ENCODE measurements at places on chromosomes 1 and 21.

- no peak for DNase-seq
Observed at GRCh38 chr1:225695578-225696337, 42.8 kb upstream of the ENAH start.

- no peak for DNase-seq
Observed at GRCh38 chr1:211705467-211706091, 30.2 kb upstream of the NEK2 start.

DNA sequence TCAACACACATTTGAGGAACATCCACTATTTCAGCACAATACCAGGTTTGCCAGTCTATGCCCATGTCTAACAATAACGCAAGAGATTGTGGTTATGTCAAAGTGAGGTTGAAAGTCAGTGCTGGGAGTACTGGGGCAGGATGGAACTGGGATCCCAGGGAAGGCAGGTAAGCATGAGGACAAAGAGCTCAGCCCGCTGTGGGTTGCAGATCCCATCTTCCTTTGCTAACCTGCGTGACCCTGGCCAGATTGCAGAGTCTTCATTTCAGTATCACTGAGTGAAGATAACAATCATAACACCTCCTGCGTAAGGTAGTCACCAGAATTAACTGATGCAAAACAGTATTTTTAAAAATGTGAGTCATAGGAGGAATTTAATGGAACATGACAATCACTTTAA is 250.0 kb downstream of the PCP4 start:
- peak; percentile 58 for DNase-seq

DNA sequence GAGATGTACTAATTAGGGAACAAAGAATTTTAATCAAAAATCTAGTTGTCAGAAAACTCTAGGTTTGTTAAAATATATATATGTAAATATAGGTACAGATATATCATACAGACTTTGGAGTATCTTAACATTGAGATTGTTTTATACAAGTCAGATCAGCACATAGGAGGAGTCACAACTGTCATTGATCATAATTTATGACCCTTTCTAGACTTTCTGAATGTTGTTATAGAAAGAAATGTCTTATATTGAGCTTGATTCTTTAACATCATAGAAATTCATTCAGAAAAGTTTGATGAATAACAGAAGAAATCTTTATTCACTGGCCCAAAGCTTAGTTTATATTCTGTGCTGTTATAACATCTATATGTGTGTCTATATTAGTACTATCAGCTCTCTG is 185.8 kb downstream of the SDCCAG8 start:
- no peak for DNase-seq

- DNase-seq: no peak
Observed at GRCh38 chr1:233375653-233376052, 48.1 kb downstream of the MAP3K21 start.

DNA sequence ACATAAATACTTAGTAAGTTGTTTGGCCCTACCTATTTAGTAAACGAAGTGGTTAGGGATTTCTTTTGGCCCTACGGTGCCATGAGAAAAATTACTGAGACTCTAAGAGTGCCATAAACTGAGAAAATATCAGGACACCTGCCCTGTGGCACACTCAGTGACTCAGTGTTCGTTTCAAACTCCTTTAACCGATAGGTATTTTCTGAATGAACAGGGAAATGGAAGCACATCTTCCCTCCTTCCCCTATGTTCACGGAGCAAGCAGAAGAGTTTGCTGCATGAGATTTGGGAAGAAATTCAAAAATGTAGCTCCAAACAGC is 134.2 kb downstream of the KAZN start:
- DNase-seq: no peak

DNA sequence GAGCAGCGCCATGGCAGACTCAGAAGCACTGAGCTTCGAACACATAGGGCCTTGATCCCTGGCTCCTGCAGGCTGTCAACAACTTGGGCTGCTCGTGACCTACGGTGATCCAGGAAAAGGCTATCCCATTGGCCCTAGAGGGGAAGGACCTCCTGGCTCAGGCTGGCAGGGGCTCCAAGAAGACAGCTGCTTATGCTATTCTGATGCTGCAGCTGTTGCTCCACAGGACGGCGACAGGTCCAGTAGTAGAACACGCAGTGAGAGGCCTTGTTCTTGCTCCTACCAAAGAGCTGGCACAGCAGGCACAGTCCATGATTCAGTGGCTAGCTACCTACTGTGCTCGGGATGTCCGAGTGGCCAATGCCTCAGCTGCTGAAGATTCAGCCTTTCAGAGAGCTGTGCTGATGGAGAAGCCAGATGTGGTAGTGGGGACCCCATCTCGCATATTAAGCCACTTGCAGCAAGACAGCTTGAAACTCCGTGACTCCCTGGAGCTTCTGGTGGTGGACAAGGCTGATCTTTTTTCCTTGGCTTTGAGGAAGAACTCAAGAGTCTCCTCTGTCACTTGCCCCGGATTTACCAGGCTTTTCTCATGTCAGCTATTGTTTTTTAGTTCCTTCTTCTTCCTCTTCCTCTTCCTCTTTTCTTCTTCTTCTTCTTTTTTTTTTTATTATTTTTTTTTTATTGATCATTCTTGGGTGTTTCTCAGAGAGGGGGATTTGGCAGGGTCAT is 18.9 kb downstream of the ITLN2 start:
- DNase-seq: no peak

- no peak for DNase-seq
Observed at GRCh38 chr1:166169182-166169581, 2.4 kb upstream of the FAM78B start.

- DNase-seq: no peak
Observed at GRCh38 chr21:42524341-42525028, 10.8 kb downstream of the SLC37A1 start.

DNA sequence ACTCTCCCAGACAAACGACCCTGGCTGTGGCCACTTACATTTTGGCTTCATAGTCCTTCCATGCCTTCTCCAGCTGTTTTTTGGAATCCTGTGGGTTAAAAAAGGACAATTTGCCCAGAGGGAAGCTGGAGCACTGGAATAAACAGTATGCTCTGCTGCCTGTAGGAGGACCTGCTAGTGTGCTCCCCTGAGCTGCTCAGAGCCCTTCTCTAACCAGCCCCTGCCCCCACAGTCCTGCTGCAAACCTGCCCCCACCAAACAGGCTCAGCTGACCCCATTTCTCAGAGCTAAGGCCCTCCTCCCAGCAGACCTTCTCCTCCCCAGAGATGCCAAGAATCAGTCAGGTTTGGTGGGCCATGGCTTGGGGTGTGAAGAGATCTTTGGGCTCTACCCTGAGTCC is 26.9 kb upstream of the TCEA3 start:
- DNase-seq: no peak

DNA sequence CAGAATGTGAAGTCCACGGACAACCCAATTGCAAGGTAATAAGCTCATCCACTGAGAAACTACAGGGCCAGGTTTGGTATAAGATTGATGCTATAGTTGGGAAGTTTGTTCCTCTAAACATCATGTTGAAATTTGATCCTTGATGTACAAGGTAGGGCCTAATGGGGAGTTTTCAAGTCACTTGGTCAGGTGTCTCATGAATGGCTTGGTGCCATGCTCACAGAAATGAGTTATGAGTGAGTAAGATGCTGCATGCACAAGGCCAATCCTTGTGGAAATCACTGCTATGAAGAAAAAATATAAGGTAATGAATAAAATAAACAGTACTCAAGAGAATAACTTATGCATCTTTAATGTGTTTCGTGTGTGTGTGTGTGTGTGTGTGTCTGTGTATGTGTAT is 1891.2 kb downstream of the NCAM2 start:
- DNase-seq: no peak

GRCh38 chr1:16072095-16072494 is 1.4 kb downstream of the FAM131C start:
- no peak for DNase-seq

DNA sequence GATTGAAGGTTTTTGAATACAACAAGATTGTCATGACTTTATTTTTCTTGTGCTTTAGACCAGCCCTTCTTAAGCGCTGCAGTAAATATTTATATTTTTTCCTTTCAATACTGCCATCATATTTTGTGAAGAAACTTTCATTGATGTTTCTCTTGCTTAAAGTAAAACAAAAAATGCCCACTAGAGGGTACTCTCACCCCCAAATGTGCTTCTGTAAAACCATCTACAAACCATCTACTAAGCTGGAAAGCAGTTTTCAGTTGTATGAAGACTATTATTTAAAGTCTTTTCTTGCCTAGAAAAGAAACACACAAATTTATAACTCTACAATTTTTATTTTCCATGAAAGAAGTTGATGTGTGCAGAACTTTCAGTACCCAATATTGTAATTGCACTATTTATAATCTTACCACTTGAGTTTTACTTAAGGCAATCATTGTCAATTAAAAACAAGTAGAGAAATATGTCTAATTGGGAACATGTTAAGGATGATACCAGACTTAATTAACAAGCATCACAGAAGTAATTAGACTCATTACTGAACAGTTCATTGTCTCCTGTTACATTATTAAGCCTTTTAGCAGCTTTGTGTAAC is 10.7 kb downstream of the LEPR start:
- peak; percentile 41 for DNase-seq
